ENCODE measurements at places on chromosomes 3 and 15.

DNA sequence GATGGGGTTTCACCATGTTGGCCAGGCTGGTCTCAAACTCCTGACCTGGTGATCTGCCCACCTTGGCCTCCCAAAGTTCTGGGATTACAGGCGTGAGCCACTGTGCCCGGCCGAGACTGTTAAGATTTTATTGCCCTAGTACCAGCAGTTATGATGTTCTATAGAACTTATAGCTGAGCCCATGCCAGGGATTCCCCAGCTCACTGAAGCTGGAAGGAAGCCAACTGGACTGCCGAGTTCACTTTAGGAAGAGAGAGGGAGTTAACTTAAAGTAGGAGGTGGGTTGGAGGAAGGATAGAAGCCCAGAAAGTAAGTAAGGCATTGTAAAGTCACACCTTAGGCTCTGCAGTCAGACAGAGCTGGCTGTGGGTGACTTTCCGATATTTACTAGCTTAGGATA lies 101.1 kb upstream of the BOC start:
- no peak for DNase-seq

DNA sequence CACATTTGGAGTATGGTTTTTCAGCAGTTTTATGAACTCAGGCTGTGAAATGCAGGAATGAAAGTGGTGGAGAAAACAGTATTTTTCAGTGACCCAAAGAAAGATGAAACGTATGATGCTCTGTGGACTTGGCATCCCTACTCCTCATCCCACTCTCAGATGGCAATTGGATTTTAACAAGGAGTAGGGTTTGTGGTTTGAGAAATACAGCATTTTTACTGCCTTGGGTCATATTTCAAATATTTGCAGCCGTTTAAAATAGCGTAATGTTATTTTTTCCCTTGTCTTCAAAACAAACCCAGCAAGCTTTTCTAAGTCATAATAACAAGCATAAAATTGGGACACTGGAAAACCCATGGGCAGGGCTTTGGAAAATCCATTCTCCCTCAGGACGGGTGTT lies 117.2 kb upstream of the LRIG1 start:
- DNase-seq: no peak

- no peak for DNase-seq
Measured at GRCh38 chr3:74646094-74646493, 31.6 kb upstream of the CNTN3 start.

- peak; percentile 29 for DNase-seq
Measured at GRCh38 chr3:60636846-60637245, 614.4 kb downstream of the FHIT start.

DNA sequence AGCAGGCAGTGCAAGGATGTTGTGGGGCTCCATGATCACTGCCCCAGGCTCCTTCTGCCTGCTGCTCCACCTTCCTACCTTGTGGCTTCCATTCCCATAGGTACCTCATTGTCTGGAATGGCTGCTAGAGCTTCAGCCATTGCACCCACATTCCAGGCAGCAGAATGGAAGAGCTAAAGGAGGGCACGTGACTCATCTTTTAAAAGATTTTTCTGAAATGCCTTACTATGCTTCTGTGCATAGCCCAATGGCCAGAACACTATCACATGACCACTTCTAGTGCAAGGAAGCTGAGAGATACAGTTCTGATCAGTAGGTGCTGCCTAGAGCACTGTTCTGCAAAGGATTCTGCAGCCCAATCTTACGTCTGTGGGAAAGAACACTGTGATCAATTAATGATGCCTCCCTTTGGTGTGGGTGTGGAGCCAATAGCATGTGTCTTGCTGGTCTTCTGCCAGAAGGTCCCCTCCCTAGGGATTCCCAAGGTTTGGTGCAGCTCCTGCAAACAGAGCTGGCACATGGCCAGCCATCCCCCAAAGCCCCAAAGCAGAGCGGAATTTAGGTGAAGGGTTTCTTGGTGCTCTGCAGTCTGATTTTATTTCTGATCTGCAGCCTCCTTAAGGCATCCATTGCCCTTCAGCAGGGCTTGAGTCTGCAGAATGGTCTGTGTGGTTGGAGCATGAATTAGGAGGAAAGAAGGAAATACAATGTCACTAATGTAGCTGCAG lies 34.4 kb downstream of the SPSB4 start:
- DNase-seq: no peak

DNA sequence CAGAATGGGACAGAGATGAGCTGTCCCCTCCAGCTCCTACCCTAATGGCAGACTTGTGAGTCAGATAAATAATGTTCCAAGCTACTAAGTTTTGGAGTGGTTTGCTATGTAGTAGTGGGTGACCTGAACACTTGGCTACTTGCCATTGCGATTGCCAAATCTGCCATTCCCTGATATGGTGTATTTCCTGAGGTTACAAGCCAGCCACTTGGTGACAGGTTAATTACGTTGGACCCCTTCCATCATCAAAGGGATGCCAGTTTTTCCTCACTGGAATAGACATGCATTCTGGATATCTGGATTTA lies 33.6 kb downstream of the MORF4L1 start:
- DNase-seq: no peak

DNA sequence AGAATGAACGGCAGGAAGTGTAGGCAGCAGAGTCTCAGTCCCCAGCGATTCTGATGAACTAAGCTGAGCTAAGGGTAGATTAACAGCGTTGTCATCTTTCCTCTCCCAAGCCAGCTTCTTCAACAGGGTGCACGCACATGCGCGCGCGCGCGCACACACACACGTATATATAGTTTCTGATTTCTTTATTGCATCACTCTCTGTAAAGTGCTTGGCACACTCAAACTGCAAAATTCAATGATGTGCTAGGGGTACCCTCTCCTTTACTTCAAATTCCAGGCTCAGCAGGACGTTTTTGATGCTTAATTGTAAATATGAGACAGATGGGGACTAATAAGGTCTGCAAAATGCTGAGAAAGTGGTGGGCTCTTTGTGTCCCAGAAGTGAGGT lies 26.1 kb upstream of the VPS8 start:
- DNase-seq: no peak

DNA sequence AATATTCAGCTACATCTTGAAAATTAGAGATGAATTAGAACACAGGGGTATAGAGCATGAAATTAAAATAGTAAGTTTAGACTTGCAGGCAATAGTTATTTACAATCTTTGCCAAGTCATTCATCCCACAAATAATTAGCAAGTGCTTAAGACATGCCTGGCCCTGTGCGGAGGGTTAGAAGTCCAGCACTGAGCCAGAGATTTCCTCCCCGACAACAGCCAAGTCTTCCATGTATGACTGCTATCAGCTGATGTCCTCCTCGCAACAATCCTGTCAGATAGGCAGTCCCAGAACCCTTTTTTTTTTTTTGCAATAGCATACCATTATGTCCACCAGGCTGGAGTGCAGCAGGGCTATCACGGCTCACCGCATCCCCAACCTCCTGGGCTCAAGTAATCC lies 14.6 kb downstream of the SIN3A start:
- no peak for DNase-seq

DNA sequence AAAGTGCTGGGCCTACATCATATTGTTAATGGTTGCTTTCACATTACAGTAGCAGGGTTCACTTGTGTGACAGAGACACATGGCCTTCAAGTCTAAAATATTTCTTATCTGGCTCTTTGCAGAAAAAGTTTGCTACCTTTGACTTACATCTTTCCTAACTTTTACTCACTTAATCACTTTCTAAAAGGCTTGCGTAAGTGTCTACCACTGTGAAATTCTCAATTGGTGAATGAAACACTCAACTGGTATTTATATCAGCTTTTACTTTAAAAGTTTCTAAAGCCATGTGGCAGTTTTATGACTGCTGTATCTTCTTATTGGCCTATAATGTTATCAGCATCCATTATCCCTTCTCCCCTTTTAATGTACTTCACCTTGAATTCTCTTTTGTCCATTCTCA lies 554.5 kb downstream of the ZIC1 start:
- DNase-seq: no peak

DNA sequence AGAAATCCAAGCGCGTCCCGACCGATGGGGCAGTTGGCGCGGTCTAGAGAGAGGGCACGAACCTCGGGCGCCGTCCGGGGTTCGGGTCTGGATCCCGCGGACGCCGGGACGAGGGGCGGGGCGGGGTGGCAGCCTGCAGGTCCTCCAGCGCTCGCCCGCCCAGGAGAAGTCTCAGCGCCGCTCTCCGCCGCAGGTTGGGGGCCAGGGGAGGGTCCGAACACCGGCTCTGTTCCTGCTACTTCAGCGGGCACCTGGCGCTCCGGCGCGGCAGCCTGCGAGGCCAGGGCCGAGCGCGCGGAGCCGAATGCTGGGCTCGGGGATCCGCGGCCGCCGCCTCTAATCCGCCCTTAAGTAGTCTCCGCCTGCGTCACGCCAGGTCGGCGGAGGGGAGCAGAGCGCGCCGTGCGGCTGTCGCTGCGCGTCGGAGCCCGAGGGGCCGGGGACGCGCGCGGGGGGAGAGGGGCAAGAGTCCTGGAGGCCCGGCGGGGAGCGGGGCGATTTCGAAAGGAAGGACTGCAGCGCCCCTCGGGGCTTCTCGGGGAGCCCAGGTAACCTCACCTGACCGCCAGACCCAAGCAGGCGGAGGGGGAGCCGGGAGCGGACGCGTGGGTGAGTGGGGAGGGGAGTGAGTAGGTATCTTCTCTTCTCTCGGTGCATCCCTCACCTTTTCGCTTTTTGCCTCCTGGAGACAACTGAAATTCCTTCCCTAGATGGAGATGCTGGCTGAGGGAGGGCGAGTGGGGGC lies at the start of gene GJD2:
GJD2 (minus strand) TSS at position 325 of the 745 bp plus-strand sequence. CDS start 510 bp downstream, outside the sequence.
- DNase-seq: no peak

DNA sequence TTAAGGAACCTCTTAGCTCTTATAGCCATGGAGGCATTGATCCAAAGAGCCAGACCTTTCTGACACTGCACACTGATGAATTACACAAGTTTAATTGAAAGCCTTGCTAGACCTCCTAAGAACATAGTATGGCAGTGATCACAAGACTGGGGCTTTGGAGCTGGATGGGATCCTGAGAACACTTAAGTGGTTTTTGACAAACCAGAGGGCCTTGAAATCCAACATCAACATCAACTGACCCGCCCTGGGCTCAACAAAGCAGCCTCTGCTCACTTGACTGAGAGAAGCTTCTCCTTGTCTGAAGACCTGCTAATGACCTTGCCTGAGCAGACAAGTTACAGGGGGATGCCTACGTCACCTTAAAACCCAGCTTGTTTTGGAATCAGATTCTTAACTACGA lies 257.6 kb downstream of the KLF13 start:
- no peak for DNase-seq

DNA sequence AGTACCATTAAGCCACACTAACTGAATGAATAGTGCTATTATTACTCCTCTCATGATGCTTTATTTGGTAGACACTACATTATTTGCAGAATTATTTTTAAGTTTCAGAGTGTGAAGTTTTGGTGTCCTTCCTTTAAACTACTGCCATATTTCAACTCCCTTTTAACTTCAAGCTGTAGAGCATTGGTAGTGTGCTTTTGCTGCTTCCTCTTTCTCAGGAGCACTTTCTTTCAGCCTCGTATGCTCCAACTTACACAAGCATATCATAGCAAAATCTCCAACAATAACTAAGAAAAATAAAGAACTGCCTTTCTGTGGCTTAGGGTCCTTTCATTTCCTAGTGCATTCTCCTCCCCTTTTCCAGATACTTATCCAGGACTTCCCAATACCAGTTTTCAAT lies 476.4 kb upstream of the AGTR1 start:
- no peak for DNase-seq

DNA sequence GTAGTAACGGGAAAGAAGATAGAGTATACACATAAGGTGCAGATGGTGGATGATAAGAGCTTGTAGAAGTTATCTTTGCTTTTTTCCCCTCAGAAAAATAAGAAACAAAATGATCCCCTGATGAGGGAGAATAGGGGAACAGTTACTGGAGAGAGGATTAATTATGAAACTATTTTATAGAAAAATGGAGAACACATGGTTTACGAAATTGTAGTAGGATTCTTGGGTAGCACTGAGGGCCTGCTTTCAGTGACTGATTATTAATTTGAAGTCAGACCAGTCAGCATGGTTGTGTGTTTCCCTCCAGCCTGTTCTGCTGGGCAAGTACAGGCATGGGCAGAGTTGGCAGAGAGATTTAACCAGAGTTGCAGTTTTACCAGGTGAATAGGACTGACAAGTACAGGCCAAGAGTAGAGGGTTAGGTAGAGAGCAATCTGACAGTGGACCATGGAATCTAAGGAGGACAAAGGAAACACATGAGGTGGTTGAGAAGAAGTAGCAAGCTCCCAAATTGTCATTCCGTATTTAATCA lies 5.9 kb downstream of the SLC49A4 start:
- no peak for DNase-seq

DNA sequence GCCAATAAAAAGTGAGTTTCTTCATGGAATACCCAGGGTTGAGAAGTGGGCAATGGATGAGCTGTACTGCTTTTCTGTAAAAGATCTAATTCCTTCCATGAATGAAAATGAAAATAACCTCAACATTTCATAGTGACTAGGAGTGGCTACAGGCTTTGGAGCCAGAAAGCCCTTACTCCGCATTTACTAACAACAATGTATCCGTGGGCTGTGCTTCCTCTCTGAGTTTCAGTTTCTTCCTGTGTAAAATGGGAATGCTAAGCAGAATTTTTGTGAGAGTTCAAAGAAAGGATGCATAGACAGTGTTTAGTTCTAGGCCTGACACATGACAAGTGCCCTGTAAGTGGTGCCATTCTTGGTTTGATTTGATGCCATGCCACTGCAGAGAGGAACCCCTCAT lies 47.5 kb upstream of the TM4SF1 start:
- DNase-seq: no peak

GRCh38 chr15:87829332-87830050 lies 427.0 kb downstream of the NTRK3 start:
- no peak for DNase-seq

GRCh38 chr3:67296039-67296892 lies 298.2 kb downstream of the KBTBD8 start:
- no peak for DNase-seq

- no peak for DNase-seq
Measured at GRCh38 chr3:136792556-136793330, 26.2 kb upstream of the SLC35G2 start.

GRCh38 chr3:193842029-193842798 lies 249.2 kb downstream of the OPA1 start:
- no peak for DNase-seq

DNA sequence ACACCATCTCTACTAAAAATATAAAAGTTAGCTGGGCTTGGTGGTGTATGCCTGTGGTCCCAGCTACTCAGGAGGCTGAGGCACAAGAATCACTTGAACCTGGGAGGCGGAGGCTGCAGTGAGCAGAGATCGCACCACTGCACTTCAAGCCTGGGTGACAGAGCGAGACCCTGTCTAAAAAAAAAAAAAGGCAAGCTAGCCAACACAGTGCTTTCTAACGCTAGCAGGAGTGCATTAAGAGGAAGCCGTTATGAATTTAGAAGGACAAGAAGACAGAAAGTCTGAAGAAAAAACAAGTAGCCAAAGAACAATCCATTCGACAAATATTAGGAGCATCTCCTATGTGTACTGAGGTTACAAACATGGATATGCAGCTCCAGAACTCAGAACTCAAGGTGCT lies 28.6 kb downstream of the BHLHE40 start:
- no peak for DNase-seq
